Heart left ventricle (tissue), 16 donors: ENCODE measurements at places on chromosomes 5 and 9. TPM values are rescaled to one million over a fixed set of nuclear protein-coding genes. Genes with fewer than 3 reads are reported as not detected.
A peak's percentile ranks its signal among the peaks of the same experiment; 100 is the strongest.

Gene MOB3B
- total RNA-seq, result 1.8 TPM

Gene MORN5
- not detected for total RNA-seq

Gene PCDHGB7
- 15.0 TPM for total RNA-seq

Gene PCDHB2
- 2.3 TPM for total RNA-seq

- no peaks in the 10 kb centered on the region for H3K27me3 ChIP-seq
- no peak overlapping the region for H3K4me3 ChIP-seq
- no peaks in the 10 kb centered on the region for H3K36me3 ChIP-seq
- DNase-seq, result no peak
- H3K4me1 ChIP-seq, result no peaks in the 10 kb centered on the region
Observed at GRCh38 chr9:4327504-4328191, 27.8 kb upstream of the GLIS3 start.

GRCh38 chr5:979100-979817 lies 29.3 kb upstream of the NKD2 start:
- no peak for DNase-seq
- H3K36me3 ChIP-seq, result no peaks in the 10 kb centered on the region
- H3K4me3 ChIP-seq, result no peak overlapping the region
- H3K27ac ChIP-seq, result no peak overlapping the region
- H3K4me1 ChIP-seq, result peaks cover 19% of the 10 kb centered on the region
- H3K27me3 ChIP-seq, result no peaks in the 10 kb centered on the region

DNA sequence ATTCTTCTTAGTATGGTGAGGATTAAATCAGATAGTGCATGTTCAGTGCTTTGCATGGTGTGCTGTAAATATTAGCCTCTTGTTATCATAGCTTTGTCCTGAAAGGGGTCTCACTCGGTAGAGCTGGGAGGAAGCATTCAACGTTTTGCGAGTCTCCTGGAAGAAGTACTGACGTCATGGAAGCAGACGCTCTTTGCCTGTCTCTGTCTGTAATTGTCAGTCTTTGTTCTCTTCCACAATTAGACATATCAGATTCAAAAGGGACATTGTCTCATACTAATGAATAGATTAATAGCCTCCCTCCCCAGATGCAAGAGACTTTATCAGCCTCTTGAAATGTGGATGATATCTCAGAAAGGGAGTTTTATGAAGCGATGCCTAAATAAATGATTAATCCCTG lies 91.8 kb upstream of the CXCL14 start:
- H3K4me3 ChIP-seq, result no peak overlapping the region
- H3K27me3 ChIP-seq, result no peaks in the 10 kb centered on the region
- no peak for DNase-seq
- H3K4me1 ChIP-seq, result no peaks in the 10 kb centered on the region

DNA sequence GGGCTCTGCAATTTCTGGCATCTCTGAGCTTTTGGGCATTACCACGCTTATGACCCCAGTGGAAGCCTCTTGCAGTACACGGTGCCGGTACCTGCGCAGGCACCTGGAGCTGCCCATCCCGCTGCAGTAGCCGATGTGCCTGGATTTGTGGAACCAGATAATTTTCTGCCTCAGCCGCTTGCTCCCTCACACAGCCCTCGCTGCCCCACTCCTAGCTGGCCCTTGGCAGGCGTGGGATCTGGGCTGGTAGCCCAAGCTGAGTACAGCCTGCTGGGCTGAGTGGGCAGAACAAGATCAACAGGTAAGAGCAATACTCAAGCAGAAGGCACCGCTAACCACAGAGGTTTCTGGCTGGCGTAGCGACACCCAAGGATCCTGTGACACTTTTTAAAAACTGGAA lies 1808.8 kb upstream of the ACO1 start:
- no peaks in the 10 kb centered on the region for H3K4me1 ChIP-seq
- no peaks in the 10 kb centered on the region for H3K36me3 ChIP-seq
- H3K27ac ChIP-seq, result no peak overlapping the region
- no peak for DNase-seq
- no peaks in the 10 kb centered on the region for H3K27me3 ChIP-seq

DNA sequence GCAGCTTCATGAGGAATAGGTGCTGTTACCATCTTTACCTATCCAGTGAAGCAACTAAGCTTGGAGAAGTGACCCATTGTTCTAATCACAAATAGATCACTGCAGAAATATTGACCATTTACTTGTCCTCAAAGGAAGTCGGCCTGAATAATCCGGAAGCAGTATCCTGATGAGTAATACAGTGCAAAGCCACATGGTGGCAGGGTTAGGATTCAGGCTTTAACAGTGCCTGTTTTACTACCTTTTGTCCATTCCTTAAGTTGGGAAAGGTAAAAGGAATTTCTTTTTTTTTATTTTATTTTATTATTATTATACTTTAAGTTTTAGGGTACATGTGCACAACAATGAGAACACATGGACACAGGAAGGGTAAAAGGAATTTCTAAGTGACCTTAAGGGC lies 336.3 kb downstream of the KDM4C start:
- H3K4me1 ChIP-seq, result no peaks in the 10 kb centered on the region
- DNase-seq, result no peak
- H3K36me3 ChIP-seq, result no peaks in the 10 kb centered on the region
- no peak overlapping the region for H3K4me3 ChIP-seq

DNA sequence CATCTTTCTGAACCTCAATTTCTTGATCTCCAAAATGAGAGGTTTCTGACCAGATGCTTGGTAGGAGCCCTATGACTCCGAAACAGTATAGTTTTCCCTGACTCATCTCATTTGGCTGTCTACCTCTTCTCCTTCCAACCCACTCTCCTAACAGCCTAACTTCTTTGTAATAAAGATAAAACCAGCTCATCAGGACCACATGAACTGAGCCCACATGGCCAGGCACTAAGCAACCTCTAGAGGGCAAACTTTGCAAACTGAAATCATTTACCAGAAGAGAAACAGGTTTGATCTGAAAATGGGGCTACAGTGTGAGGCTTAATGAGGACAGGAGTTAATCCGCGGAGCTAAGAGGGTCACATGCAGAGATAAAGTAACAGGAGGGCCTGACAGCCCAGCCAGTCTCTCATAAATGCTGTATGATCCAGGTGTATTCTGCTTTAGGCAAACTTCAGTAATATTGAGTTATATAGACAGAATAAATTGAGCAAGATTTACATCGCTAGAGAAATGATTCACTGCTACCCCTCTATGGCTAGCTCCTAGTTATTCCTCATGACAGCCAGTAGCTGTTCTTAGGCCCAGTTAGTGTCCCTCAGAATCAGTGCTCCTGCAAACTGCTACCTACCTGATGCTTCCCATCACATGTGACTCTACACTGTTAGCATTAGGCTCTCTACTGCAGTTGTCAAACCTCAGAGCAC lies 64.6 kb downstream of the ABCA1 start:
- H3K27ac ChIP-seq, result peak overlapping the region; percentile 26
- H3K4me3 ChIP-seq, result no peak overlapping the region
- DNase-seq, result peak; percentile 41
- H3K4me1 ChIP-seq, result no peaks in the 10 kb centered on the region
- no peaks in the 10 kb centered on the region for H3K27me3 ChIP-seq
- H3K36me3 ChIP-seq, result peaks cover 13% of the 10 kb centered on the region

DNA sequence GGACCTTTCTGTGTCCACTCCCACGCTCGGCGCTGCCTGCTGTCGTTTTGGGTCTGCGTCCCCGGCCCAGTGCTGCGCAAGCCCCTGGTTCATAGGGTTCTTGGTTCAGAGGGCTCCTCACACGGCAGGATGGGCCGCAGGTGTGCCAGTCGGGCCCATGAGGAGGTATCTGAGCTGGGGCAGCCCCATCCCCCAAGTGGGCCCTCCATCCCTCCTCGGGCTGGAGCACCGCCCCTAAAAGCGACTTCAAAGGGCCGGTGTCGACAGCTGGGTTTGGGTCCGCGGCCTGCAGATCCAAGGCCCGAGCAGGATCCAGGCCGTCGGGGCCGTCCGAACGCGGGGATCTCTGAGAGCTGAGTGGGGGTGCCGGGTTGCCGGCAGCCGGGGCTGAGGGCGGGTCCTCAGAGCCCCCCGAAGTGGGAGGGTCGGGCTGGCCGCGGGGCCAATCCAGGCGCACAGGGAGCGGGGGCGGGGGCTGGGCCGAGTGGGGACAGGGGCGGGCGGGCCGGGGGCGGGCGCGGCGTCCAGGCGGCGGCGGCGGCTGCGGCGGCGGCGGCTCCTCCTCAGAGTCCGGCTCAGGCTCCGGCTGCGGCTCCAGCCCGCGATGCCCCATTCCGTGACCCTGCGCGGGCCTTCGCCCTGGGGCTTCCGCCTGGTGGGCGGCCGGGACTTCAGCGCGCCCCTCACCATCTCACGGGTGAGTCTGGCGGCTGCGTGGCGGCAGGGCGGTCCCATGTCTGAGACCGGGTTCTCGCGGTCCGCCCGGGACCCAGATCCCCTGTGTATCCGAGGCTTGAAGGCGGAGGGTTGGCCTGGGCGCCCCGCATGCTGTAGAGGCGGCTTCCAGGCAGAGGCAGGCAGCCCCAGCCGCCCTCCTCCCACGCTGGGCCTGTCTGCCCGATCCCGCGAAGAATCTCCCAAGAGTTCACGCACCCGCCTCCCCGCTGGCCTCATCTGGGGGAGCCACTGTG lies at the start of gene PDLIM4:
PDLIM4 (plus strand) TSS at position 566 of the 971 bp plus-strand sequence; CDS start at position 605, 39 bp downstream.
- peaks cover 44% of the 10 kb centered on the region for H3K4me1 ChIP-seq
- DNase-seq, result peak; percentile 59
- H3K36me3 ChIP-seq, result no peaks in the 10 kb centered on the region
- no peaks in the 10 kb centered on the region for H3K27me3 ChIP-seq
- H3K4me3 ChIP-seq, result peak within 1 kb of the TSS; percentile 86

GRCh38 chr5:135341016-135341666 lies 57.9 kb downstream of the MACROH2A1 start:
- no peaks in the 10 kb centered on the region for H3K27me3 ChIP-seq
- no peak overlapping the region for H3K4me3 ChIP-seq
- no peak overlapping the region for H3K27ac ChIP-seq
- peaks cover 12% of the 10 kb centered on the region for H3K4me1 ChIP-seq
- DNase-seq, result no peak
- H3K36me3 ChIP-seq, result peaks cover 99% of the 10 kb centered on the region

DNA sequence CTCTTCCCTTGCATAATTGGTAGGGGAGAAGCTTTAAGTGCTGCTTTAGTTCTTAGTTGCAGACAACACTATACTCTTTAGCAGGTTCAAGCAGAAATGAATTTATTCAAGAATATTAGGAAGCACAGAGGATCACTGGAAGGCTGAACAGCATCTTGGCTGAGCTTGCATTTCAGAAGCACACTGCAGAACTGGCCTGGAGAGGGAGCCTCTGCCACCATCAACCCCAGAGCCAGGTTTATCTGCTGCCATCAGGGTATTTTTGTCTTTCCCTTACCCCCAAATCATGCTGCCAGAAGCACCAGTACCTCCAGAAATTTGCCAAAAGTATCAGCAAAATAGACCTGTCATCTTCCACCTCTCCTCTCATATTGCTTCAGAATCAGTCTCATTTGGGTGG lies 440.7 kb downstream of the DMAC1 start:
- no peak overlapping the region for H3K4me3 ChIP-seq
- no peak for DNase-seq
- no peaks in the 10 kb centered on the region for H3K36me3 ChIP-seq
- no peaks in the 10 kb centered on the region for H3K27me3 ChIP-seq
- H3K27ac ChIP-seq, result no peak overlapping the region

DNA sequence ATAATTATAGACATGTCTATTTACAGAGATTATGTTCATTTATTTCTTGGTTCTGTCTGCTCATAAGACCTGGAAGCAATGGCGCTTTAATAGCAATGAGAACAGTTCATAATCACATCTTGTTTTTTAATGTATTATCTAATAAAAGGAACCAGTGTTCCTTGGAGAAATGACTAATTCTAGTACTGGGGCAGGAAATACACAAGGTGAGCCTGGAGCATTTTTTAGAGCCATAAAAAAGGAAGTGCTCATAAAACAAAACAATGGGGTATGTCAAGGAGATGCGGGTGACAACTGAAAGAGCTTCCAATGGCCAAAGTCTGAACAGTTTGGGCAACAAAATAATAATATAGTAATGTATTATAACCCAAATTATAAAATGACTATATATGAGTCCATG lies 531.9 kb upstream of the CHD1 start:
- no peak overlapping the region for H3K27ac ChIP-seq
- no peaks in the 10 kb centered on the region for H3K36me3 ChIP-seq
- no peaks in the 10 kb centered on the region for H3K4me1 ChIP-seq

DNA sequence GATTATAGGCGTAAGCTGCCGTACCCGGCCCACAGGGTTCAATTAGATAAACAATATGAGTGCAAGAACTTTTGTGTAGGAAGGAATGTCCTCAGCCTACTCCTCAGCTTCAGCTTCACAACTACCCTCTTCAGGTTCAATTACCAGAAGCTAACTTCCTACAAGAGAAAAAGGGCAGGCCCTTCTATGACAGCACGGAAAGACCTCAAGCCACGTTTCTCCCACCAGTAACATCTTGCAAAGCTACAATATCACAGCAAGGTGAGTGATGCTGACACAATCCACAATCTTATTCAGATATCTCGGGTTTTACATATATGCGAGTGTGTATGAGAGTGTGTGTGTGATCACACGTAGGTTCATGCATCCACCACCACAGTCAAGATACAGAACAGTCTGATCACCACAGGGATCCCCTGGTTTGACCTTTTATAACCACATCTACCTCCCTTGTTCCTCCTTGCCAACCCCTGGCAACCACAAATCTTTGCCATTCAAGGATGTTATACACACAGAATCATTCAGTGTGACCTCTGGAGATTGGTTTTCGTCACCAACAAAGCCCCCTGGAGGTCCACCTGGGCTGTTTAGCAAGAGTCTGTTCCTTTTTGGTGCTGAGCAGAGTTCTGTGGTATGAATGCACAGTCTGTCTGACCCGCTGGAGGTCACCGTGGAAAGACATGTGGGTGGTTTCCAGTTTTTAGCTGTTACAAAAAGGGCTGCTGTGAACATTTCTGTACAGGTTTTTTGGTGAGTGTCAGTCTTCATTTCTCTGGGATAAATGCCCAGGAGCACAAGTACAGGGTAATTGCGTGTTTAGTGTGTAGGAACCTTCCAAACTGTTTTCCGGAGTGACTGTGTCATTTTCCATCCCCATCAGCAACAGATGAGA lies 38.2 kb downstream of the IPPK start:
- H3K27ac ChIP-seq, result peak overlapping the region; percentile 17
- H3K4me3 ChIP-seq, result no peak overlapping the region
- H3K4me1 ChIP-seq, result no peaks in the 10 kb centered on the region
- H3K27me3 ChIP-seq, result no peaks in the 10 kb centered on the region

DNA sequence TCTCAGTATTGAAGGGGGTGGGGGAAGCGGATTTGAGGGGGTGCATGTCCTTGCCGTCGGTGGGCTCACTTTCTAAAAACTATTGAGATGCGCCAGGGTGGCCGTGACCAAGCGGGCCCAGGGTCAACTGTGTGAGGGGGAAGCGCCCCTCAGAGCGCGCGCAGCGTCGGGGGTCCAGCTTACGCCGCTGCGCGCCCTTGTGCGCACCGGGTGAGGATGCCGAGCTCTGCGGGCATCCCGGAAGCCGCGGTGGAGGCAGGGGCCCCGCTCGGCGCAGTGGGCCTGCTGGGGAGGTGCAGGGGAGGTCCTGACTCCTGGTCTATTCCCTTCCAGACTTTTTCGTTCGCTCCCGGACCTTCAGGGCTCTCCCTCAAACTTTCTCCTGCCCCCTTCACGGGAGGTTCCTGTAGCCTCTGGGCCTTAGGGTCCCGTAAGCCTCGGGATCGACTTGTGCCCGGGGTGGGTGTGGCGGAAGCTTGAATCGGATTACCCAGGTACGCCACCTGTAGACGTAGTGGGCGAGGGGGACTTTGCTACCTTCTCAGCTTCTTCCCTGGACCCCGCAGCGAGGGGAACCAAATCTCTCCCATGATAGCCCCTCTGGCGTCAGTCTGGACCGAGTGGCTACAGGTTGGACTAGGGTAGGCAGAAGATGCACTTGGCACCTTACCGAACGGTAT lies 2.5 kb upstream of the PRDM6 start:
- peaks cover 41% of the 10 kb centered on the region for H3K27me3 ChIP-seq
- no peaks in the 10 kb centered on the region for H3K36me3 ChIP-seq
- no peak for DNase-seq
- H3K4me3 ChIP-seq, result no peak overlapping the region
- H3K4me1 ChIP-seq, result peaks cover 6% of the 10 kb centered on the region
